GM23338 (cell line): ENCODE measurements at places on chromosomes 11 and 22. TPM values are rescaled to one million over a fixed set of nuclear protein-coding genes. Genes with fewer than 3 reads are reported as not detected.

Gene UPK3A
- total RNA-seq: 0.89 TPM in 1 of 2 replicates, not detected in the other

Gene SLC5A4
- not detected in 2 replicates for total RNA-seq

GRCh38 chr22:39497429-39497828 is 4.7 kb upstream of the MIEF1 start:
- DNase-seq: no peak

Gene SLC22A25
- total RNA-seq: not detected in 2 replicates

- no peak for DNase-seq
Observed at GRCh38 chr11:28447226-28447625, 339.0 kb downstream of the METTL15 start.

GRCh38 chr11:64998141-64998540 is 1.4 kb upstream of the BATF2 start:
- peak; percentile 40 for DNase-seq

- DNase-seq: no peak
Observed at GRCh38 chr11:26470992-26471391, 101.1 kb downstream of the MUC15 start.

- DNase-seq: no peak
Observed at GRCh38 chr11:107769189-107769588, 57.3 kb upstream of the SLN start.

DNA sequence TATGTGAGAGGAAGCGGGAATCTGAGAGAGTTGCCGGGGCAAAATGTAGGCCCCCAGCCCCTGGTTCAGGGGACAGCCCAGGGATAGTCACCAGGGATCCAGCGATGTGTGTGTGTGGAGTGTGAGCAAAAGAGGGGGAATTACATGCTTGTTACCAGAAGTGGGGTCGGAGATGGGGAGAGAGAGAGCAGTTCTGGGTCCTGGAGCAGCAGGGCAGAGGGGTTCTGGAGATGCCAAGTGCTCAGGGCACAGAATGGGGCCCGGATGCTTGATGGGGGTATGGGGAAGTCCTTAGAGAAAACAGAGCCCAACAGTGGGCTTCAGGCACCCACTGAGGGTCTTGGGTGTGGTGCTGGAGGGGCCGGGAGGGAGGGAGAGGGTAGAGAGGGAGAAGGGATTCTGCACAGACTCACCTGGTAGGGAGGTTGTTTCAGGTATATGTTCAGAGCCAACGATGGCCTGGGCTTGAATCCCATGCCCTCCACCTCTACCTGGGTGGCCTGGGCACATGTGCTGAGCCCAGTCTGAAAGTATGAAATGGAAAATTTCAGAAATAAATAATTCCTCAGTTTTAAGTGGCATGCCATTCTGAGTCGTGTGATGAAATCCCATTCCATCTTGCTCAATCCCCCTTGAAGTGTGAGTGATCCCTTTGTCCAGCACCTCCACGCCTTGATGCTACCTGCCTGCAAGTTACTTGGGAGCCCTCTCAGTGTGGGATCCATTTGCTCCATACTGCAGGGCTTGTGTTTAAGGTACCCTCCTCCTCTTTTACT is 12.4 kb downstream of the SMIM38 start:
- no peak for DNase-seq

Gene DBX1
- not detected in 2 replicates for total RNA-seq

GRCh38 chr11:93528757-93529645 is 14.2 kb downstream of the SMCO4 start:
- DNase-seq: no peak

Gene FXYD6
- total RNA-seq: 25.6 and 30.7 TPM in 2 replicates

GRCh38 chr11:127485541-127485940 is 485.0 kb upstream of the KIRREL3 start:
- no peak for DNase-seq

Gene NEFH
- total RNA-seq: 2.4 and 2.8 TPM in 2 replicates

GRCh38 chr11:68257477-68258362 is 14.1 kb downstream of the C11orf24 start:
- DNase-seq: peak; percentile 98

- no peak for DNase-seq
Observed at GRCh38 chr11:46949297-46949696, 12.7 kb downstream of the CSTPP1 start.

Gene LDHAL6A
- 0.59 TPM in 1 of 2 replicates, not detected in the other for total RNA-seq

GRCh38 chr11:121547574-121547973 is 94.8 kb upstream of the SORL1-AS1 start:
- DNase-seq: no peak

Gene APLNR
- total RNA-seq: 0.10 and 0.12 TPM in 2 replicates

DNA sequence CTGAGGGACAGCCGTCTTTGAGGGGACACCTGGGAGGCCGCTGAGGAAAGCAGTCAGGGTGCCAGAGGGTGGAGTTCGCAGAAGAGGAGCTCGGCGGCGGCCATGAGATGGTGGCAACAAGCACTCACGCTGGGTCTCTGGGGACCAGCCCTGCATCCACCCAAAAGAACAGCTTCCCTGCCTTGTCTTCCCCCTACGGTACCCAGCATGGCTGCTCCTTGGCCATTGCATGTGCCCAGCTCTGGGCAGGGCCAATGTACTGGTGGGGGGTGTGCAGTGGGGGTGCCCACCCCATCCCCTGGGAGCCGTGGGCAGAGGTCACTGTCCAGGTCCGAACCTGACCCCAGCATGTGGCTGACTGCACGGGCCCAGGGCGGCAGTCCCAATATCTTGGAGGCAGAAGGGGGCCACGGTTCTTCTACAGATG is 42.3 kb downstream of the OSBPL5 start:
- DNase-seq: no peak

GRCh38 chr22:39317775-39318506 is 1.5 kb downstream of the RPL3 start:
- DNase-seq: no peak
